ENCODE measurements at places on chromosomes 4 and X. TPM values are rescaled to one million over a fixed set of nuclear protein-coding genes. Genes with fewer than 3 reads are reported as not detected.

Gene NEXMIF
- total RNA-seq: 0.48 TPM

DNA sequence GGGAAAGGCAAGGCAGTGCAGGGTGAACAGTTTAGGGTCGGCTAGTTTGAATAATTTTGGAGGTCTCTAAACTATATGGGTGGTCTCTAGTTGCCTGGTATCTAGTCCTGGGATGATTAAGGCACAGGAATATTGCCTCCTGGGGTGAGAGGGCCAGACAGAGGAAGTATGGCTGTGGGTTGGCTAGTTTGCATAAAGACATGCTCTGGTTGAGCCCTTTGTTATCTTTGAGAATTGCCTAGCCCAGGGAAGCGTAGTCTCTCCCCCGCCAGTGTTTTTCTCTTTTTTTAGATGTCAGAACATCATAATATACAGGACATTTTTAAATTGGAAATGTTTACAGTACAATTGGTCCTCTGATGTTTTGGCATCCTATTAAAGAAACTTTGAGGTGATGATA lies 163.5 kb downstream of the PWWP3B start:
- no peak overlapping the region for H3K27ac ChIP-seq
- H3K36me3 ChIP-seq: no peaks in the 10 kb centered on the region
- DNase-seq: no peak
- H3K27me3 ChIP-seq: no peaks in the 10 kb centered on the region
- no peak overlapping the region for H3K4me3 ChIP-seq

GRCh38 chr4:7070729-7071511 lies 3.1 kb upstream of the GRPEL1 start:
- H3K27me3 ChIP-seq: peaks cover 10% of the 10 kb centered on the region
- no peaks in the 10 kb centered on the region for H3K36me3 ChIP-seq
- DNase-seq: peak; percentile 22
- no peak overlapping the region for H3K27ac ChIP-seq

GRCh38 chr4:91279899-91280298 lies 1023.9 kb upstream of the GRID2 start:
- no peak overlapping the region for H3K4me3 ChIP-seq
- H3K27me3 ChIP-seq: no peaks in the 10 kb centered on the region
- no peaks in the 10 kb centered on the region for H3K36me3 ChIP-seq
- no peak overlapping the region for H3K27ac ChIP-seq
- DNase-seq: no peak

DNA sequence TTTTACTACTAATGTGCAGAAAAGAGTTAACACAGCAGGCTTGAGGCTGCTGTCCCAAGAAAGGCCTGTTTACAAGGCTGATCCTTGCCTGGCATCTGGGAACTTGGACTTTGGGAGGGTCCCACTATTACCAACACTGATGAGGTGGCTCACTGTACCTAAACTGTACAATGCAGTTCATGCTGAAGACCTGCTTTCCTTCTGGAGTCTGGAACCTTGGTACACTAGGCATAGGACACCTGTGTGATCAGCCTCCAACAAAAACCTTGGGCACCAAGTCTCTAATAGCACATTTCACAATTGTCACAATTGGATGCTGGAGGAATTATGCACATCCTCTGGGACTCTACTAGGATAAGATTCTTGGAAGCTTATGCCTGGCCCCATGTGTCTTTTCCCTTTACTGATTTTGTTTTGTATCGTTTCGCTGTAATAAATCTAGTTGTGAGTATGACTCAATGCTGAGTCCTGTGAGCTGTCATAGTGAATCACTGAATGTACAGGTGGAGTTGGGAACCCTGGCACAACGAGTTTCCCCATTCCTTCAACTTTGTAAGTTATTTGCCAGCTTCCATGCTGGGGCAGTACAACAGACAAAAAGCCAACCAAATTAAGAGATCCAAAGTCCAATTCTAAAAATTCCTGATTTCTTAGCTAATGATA lies 45.9 kb downstream of the TEC start:
- H3K27me3 ChIP-seq: no peaks in the 10 kb centered on the region
- no peak overlapping the region for H3K27ac ChIP-seq
- peak; percentile 10 for DNase-seq

GRCh38 chrX:129930941-129931410 lies 25.0 kb downstream of the UTP14A start:
- peak overlapping the region; percentile 63 for H3K4me3 ChIP-seq
- peaks cover 17% of the 10 kb centered on the region for H3K36me3 ChIP-seq
- peak; percentile 27 for DNase-seq
- no peaks in the 10 kb centered on the region for H3K4me1 ChIP-seq
- H3K27ac ChIP-seq: peak overlapping the region; percentile 77
- H3K27me3 ChIP-seq: peaks cover 6% of the 10 kb centered on the region

Gene MAGED4B
- total RNA-seq: 150 TPM

Gene RAB9B
- 2.2 TPM for total RNA-seq

Gene TKTL2
- total RNA-seq: not detected

DNA sequence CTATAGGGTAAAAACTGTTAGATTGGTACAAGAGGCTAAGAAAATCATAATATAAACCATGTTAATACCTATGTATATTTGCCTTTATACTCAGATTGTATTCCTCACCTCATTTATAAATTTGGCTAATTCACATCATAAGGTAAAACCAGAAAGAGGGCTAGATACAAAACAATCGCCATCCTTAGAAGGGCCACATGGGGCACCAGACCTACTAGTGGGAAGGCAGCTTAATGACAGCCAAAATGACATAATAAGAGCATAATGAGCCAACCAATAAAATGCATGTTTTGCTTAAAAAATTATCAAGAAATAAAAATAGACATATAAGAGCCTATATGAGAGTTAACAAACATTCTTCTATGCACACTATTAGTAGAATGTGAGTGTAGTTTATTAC lies 107.3 kb upstream of the PRDX4 start:
- no peak overlapping the region for H3K4me3 ChIP-seq
- H3K36me3 ChIP-seq: no peaks in the 10 kb centered on the region
- H3K27me3 ChIP-seq: no peaks in the 10 kb centered on the region
- DNase-seq: no peak
- H3K27ac ChIP-seq: no peak overlapping the region
- no peaks in the 10 kb centered on the region for H3K4me1 ChIP-seq

GRCh38 chr4:42710329-42710728 lies 53.4 kb upstream of the ATP8A1 start:
- DNase-seq: no peak
- H3K36me3 ChIP-seq: no peaks in the 10 kb centered on the region
- no peaks in the 10 kb centered on the region for H3K27me3 ChIP-seq
- H3K4me1 ChIP-seq: no peaks in the 10 kb centered on the region

Gene GASK1B
- 25.8 TPM for total RNA-seq
